ENCODE measurements at places on chromosomes 2 and 18.

GRCh38 chr18:71327441-71327840 lies 1038.6 kb downstream of the SOCS6 start:
- DNase-seq, result no peak
- no peaks in the 10 kb centered on the region for H3K4me1 ChIP-seq
- H3K36me3 ChIP-seq, result no peaks in the 10 kb centered on the region
- H3K27me3 ChIP-seq, result no peaks in the 10 kb centered on the region

DNA sequence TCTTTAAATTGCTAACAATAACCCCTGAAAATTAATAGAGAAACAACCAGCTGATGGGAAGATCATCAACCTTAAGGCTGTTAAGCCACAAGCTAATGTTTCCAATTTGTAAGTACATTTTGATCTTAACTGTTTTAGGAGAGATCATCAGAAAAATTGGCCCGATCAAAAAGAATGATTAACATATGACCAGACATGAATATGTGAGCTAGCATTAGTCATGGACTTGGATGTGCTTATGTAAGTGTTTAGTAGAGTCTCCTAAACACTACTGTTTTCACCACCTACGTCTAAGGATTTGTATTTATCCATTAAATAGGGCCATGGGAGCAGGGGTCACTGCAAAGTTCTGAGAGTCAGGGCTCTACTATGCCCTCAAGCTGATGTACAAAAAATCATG lies 4.3 kb downstream of the LMAN1 start:
- peak; percentile 12 for DNase-seq
- peaks cover 59% of the 10 kb centered on the region for H3K36me3 ChIP-seq
- H3K27ac ChIP-seq, result no peak overlapping the region
- no peaks in the 10 kb centered on the region for H3K27me3 ChIP-seq

DNA sequence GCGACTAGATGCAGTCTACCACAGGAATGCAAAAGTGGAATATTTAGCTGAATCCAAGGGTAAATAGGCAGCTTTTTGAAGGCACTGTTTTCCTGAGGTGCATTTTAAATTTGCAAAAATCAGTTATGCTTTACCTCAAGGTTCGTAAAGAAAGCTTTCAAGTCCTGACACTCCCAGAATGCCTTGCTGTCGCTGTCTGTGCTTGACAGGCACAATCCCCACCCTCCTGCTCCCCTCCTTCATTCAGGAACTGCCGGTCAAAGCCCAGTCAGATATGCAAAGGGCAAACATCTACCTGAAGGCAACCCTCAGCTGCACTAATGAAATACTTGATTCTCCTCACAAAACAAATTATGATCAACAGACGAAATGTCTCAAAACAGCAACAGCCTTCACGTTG lies 97.4 kb upstream of the DDX18 start:
- H3K27ac ChIP-seq, result no peak overlapping the region
- no peak overlapping the region for H3K4me3 ChIP-seq
- DNase-seq, result no peak

- no peak overlapping the region for H3K27ac ChIP-seq
- no peak overlapping the region for H3K4me3 ChIP-seq
- H3K36me3 ChIP-seq, result no peaks in the 10 kb centered on the region
- H3K27me3 ChIP-seq, result no peaks in the 10 kb centered on the region
These were observed 97.4 kb downstream of the MEP1B start for GRCh38 chr18:32287249-32287648.

GRCh38 chr18:6150430-6150829 lies 255.1 kb upstream of the TMEM200C start:
- H3K27me3 ChIP-seq, result no peaks in the 10 kb centered on the region
- no peak for DNase-seq
- no peaks in the 10 kb centered on the region for H3K4me1 ChIP-seq
- no peak overlapping the region for H3K4me3 ChIP-seq
- no peaks in the 10 kb centered on the region for H3K36me3 ChIP-seq

DNA sequence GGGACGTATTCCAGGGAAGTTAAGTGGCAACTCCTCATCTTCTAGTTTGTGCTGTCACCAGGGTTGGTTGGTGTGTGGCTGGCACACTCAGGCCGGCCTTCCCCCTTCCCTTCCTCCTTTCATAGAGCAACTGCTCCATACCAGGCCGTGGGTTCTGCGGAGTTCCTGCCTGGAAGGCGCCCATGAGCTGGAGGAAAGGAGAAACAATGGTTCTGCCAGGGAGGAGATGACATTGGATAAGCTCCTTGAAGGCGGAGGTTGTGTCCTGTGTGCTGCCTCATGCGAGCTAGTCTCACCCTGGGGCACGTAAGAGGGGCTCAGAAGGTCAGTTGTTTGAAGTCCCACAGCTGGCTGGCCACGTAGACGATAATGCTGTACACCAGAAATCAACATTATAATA lies 19.2 kb downstream of the ASAP2 start:
- H3K27ac ChIP-seq, result no peak overlapping the region
- no peak overlapping the region for H3K4me3 ChIP-seq
- H3K4me1 ChIP-seq, result no peaks in the 10 kb centered on the region
- H3K36me3 ChIP-seq, result no peaks in the 10 kb centered on the region

DNA sequence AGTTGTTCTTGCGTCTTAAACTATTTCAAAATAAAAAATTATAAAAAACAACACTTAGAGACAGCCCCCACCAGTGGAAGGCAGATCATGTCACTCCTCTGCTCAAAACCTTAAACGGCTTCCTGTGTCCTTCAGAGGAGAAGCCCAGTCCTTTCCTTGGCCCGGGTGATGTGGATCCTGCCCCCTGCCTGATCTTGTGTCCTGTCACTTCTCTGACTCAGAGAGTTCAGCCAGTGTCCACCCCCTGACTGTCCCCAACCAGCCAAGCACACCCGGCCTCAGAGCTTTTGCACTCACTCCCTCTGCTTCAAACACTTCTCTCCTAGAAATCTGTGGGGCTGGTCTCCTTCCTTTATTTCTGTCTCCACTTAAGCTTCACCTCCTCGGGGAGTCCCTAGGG lies 35.4 kb downstream of the TOGARAM2 start:
- no peak for DNase-seq
- no peaks in the 10 kb centered on the region for H3K4me1 ChIP-seq
- H3K36me3 ChIP-seq, result no peaks in the 10 kb centered on the region

DNA sequence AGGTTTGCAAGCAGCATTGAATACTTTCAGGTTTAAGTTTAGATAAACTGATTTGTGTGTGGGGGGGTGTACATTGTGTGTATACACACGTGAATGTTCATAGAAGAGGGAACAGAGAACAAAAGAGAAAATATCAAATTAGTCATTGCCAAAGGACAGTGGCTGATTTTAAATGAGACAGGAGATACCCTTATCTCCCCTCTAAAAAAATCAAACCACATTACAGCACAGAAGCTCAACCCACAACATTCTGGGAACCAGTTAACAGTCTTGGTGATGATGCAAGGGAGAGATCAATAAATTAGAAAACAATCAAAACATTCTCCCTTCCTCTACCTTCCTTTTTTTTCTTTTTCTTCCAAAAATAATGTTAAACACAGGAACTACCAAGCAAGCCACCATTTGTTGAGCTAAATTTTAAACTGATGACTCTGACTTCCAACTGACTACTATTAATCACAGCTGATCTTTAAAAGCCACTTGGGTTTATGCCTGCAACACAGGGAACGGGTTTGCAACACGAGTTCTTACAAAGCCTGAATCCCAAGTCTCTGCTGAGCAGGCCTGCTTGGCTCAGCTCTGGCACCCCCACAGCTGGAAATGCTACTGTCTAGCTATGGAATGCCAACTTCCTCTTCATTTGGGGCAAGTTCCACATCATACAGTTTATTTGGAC lies 119.2 kb upstream of the ACVR1C start:
- H3K27ac ChIP-seq, result no peak overlapping the region
- H3K36me3 ChIP-seq, result no peaks in the 10 kb centered on the region
- DNase-seq, result no peak
- H3K27me3 ChIP-seq, result no peaks in the 10 kb centered on the region
- no peak overlapping the region for H3K4me3 ChIP-seq

DNA sequence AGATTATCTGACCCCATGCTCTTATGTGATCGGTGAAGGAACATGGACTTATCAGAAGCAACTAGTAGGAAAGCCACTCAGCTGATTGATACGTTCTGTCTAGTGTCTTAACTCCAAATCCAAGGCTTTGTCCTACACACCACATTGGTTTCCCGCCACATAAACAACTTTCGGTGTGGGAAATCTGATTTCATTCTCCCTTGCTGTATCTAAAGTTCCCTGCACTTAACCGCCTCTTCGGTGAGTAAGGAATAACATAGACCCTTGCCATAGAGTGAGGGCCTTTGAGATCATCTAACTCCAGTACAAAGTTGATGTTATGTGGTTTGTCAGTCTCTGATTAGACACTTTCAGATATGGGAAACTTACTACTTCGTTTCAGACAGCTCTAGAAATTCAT lies 538.2 kb upstream of the TNP1 start:
- H3K27me3 ChIP-seq, result no peaks in the 10 kb centered on the region
- DNase-seq, result no peak
- H3K36me3 ChIP-seq, result no peaks in the 10 kb centered on the region
- no peak overlapping the region for H3K4me3 ChIP-seq
- peaks cover 19% of the 10 kb centered on the region for H3K4me1 ChIP-seq

DNA sequence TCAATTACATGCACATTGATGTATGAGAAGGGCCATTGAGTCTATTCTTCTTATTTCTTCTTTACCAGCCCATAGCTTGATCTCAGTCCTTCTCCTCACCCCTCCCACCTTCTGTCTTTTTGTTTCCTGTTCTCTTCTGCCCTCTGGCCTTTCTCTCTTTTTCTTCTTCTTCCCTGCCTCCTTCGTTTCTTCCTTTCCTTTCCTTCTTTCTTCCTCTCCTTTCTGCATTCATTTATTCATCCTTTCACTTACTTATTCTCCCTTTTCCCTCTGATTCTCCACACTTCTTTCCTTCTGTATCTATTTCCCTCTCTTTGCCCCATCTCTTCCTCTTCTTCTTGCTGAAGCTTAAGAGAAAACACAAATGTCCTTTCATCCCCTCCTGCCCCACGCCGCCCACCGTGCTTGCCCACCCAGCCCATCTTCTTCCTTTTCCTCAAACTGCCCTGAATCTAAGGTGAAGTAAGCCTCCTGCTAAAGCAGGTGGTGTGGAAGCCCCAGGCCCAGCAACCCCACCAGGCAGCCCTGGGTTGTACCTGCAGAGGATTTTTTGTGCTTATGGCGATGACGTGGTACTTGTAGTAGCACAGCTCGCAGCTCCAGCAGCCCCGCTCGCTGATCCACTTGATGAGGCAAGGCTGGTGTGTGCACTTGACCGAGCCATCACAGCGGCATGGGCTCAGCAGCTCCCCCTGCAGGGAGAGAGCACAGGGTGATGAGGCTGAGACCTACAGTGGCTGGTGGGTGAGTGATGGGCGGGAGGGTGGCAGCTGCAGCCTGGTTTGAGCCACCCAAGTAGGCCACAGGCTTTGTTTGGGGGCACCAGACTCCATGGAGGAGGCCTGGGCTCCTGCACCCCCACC lies 89.0 kb downstream of the MARCHF4 start:
- H3K36me3 ChIP-seq, result no peaks in the 10 kb centered on the region
- no peak overlapping the region for H3K4me3 ChIP-seq
- peak; percentile 86 for DNase-seq
- H3K27ac ChIP-seq, result no peak overlapping the region
- no peaks in the 10 kb centered on the region for H3K4me1 ChIP-seq

DNA sequence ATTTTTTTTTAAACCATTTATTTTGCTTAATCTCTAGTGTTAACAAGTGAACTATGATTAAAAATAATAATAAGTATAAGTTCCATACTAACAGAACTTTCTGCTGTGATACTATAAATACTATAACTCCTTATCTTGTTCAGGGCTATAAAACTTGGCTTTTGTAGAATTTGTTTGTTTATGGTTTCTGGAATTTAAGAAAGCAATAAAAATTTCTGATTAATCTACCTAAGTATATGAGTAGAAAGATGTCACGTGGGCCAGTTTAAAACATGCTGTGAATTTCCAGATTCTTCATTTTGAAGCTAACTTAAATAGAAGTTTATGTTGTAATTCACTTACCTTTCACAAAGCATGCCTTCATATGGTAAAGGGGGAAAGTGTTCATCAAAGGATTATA lies 1236.3 kb upstream of the ACVR2A start:
- H3K27ac ChIP-seq, result no peak overlapping the region
- H3K36me3 ChIP-seq, result no peaks in the 10 kb centered on the region
- H3K4me3 ChIP-seq, result no peak overlapping the region
- DNase-seq, result no peak

DNA sequence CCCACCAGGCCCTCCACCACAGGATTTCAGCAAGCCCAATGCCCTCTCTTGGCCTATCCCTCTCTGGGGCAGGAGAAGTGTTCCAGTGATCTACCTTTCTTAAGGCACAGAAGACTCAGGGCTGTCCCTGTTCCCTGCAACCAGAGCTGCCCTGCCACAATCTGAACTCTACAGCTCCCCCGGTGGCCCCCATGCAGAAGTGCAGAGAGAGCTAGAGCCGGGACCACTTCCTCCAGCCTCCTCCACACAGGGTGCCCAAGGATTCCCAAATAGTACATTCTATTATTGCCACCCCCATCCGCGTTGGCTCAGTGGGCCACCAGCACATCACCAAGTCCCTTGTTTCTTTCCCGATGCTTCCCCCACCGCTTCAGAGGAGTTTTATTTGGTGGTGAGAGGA lies 114.8 kb upstream of the PTPRM start:
- DNase-seq, result peak; percentile 73
- H3K4me1 ChIP-seq, result no peaks in the 10 kb centered on the region
- H3K36me3 ChIP-seq, result no peaks in the 10 kb centered on the region
- no peak overlapping the region for H3K4me3 ChIP-seq

GRCh38 chr2:165876712-165877111 lies 76.9 kb downstream of the TTC21B start:
- no peak overlapping the region for H3K27ac ChIP-seq
- no peaks in the 10 kb centered on the region for H3K27me3 ChIP-seq
- no peak for DNase-seq
- H3K4me3 ChIP-seq, result no peak overlapping the region

DNA sequence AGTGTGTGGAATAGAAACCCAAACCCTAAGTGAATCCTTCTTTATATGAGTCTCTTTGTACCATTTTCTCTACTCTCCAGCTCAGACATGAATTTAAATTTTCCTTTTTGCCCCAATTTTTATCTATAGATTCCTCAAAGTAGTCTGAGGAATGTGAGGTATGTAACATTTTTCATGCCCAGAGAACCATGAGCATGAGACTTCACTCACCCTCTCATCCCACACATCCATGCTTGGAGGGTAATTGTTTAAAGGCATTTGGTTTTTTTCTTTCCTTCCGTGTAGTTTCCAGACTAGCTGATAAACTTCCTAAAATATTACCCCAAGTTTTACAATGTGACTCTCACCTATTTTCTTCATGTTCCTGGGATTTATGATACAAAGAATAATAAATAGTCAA lies 2056.8 kb upstream of the CELF4 start:
- H3K27ac ChIP-seq, result no peak overlapping the region
- no peak for DNase-seq
- no peaks in the 10 kb centered on the region for H3K4me1 ChIP-seq
- H3K27me3 ChIP-seq, result no peaks in the 10 kb centered on the region
- H3K4me3 ChIP-seq, result no peak overlapping the region
- no peaks in the 10 kb centered on the region for H3K36me3 ChIP-seq

DNA sequence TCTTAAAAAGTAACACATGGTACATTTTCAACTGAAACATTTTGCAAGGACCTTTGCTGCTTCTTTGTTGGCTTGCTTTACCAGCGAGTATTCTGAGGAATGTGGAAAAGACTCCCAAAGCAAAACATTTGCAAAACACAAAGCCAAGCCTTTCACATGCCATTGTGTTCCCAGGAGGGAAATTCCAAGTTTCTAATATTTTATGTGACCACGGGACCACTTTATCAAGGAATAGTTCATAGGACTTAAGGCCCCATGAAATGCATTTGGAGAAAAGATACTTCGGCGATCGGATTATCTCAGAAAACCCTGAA lies 26.2 kb downstream of the CYP27C1 start:
- peaks cover 3% of the 10 kb centered on the region for H3K4me1 ChIP-seq
- H3K27ac ChIP-seq, result no peak overlapping the region
- no peaks in the 10 kb centered on the region for H3K27me3 ChIP-seq
- no peaks in the 10 kb centered on the region for H3K36me3 ChIP-seq
- no peak overlapping the region for H3K4me3 ChIP-seq

- H3K4me1 ChIP-seq, result no peaks in the 10 kb centered on the region
- H3K36me3 ChIP-seq, result no peaks in the 10 kb centered on the region
These were observed 130.9 kb downstream of the EXOC6B start for GRCh38 chr2:72694715-72695496.
